ENCODE measurements at places on chromosomes 1 and 21.

DNA sequence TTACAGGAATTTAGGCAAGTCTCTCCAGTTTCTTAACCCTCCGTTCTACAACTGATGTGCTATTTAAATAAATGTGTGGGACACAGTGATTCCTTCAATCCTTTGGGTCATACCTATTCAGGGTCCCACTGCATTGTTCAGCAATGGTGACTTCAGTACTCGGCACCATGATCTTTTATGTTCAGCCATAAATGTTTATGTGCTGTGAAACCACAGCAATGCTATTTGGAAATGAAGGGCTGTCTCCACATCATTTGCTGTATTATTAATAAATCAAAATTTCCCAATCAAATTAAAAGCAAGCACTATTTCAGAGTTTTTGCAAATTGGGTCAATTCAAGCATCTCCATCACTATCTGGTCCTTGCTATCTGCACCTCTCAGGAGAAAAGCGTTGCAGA lies 84.8 kb downstream of the NR5A2 start:
- no peak for DNase-seq

GRCh38 chr1:86733340-86733739 lies 29.0 kb downstream of the SH3GLB1 start:
- DNase-seq: no peak

- no peak for DNase-seq
These were observed 2.9 kb upstream of the CAMK1G start for GRCh38 chr1:209580577-209580976.

- no peak for DNase-seq
These were observed 88.0 kb upstream of the SLFNL1 start for GRCh38 chr1:41109310-41110197.

- DNase-seq: no peak
These were observed 29.8 kb downstream of the MAPKAPK2 start for GRCh38 chr1:206714331-206715058.

- DNase-seq: no peak
These were observed 828.5 kb upstream of the ADAMTS5 start for GRCh38 chr21:27795418-27795817.

DNA sequence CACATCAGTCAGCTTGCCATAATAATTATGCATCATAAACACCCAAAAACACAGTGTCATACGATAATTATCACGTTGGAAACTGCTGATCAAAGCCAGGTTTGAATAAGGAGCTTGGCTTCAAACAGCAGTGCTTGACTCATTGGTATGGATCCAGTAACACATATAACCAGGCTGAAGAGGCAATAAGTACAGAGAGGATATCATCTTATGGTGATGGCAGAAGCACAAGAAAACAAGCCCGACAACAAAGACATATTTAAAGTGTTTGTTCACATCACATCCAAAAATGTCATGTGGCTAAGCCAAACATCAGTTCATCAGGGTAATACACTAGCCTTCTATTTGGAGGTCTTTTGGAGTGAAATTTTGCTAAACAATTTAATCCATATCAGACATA lies 389.7 kb downstream of the NCAM2 start:
- DNase-seq: no peak

GRCh38 chr21:46152927-46153246 lies 2.5 kb downstream of the FTCD start:
- DNase-seq: no peak

GRCh38 chr1:8137481-8138244 lies 111.6 kb upstream of the ERRFI1 start:
- DNase-seq: peak; percentile 44

DNA sequence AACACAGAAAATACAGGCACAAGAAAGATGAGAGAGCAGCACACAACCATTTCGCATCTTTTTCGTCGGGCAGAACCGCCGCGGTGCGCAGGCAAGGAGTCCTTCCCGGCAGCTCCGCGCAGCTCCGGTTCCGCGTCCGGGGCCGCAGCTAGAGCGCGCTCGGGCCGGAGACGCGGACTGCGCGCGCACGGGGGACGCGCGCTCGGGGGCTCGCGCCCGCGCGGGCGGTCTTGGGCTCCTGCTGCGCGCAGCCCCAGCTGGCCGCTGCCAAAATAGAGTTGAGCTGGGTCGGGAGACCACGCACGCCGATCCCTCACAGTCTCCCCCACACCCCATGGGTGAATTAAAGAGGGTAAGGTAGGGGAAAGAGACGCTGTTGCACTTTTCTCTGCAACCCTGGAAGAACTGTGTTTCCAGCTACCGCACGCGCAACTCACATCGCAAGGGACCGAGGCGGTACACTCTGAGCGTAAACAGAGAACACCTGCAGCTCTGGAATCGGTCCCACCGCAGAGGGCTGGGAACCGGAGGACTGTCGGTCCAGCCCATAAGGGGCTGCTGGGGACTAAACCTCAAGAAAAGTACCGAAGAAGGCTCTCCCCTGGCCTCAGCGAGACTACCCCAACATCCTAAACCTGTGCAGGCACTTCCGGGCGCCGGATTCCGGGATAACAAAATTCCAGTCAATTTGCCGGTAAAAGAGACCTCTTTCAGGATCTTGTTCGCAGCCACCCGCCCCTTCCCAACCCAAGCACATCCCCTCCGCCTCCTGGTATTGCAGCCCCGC lies 1.7 kb downstream of the NR5A2 start:
- no peak for DNase-seq

DNA sequence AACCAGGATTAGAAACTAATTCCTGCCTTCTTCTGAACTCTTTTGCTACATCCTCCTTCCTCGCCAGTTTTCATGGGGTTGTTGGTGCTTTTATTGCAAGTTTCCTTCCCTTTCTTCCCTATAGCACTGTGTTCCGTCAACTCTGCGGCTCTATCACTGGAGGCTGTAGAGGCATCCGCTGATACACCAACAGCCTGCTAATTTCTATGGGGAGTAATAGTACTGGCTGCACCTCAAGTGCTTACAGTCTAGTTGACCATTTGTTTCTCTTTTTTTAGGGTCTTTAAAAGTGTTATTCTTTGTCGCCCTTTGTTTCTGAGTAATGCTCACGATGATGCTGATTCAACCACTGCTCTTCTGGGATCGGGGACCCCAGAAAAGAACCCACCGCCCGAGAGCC lies 746 bp downstream of the MIS18A start:
- DNase-seq: no peak

DNA sequence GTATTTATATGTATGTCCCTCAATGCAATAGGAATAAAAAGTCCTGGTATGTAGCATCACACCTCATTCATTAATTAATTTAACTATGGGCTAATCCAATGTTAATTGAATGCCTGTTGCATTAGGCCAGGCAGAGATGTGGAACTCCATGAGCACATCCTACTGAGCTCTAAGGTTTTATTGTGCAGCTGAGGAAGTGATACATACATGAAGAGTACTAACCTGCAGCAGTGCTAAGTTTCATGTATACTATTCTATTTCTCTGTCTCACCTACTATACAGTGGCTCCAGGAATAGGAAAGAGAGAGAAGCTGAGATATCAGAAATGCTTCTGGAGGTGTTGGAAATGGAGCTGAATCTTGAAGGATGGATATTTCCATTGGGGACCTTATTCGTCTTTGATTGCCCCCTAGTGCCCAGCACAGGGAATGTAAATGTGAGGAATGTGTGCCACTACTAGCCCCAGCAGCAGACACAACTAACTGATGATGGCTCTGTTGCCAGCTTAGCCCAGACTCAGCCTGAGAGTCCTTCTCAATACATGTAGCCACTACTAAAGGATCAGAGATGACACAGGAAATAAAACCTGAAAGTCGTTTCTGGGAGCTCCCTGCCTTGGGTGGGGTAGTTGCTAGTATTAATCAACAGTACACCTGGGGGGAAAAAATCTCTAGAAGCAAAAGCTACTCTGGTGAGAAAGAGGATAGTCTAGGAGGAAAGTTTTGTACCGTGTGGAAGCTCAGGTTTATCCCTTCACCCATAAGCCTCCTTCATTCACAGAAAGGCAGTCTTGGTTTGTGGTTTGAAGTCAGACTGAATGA lies 173.3 kb upstream of the FOXD3 start:
- DNase-seq: no peak

- no peak for DNase-seq
These were observed 38.2 kb upstream of the TSPAN2 start for GRCh38 chr1:115127539-115127938.

DNA sequence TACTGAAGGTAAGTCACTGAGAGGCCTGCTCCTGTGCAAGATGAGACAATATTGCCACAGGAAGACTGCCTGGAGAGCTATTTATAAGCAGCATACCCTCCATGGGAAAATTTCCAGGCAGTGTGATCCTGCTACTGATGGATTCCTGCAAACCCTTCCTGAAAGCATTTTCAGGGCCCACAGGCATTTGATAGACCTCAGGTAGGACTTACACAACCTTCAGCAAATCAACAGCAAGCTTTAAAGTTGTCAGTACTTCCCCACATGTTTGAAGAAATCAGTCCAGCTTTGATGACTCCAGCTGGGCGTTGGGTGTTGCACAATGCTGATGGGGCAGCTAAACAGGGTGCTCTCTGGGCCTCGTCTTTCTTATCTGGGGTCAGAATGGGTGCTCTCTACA lies 108.8 kb downstream of the PLXNA2 start:
- DNase-seq: no peak

DNA sequence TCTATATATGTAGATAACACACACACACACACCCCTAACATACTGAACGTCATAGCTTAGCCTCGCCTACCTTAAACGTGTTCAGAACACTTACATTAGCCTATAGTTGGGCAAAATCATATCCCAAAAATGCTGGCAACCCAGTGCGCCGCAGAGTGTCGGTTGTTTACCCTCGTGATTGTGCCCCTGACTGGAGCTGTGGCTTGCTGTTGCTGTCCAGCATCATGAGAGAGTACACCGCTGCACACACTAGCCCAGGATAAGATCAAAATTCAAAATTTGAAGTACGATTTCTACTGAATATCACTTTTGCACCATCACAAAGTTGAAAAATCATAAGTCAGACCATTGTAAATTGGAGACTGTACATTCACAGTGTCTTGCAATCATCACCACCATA lies 73.1 kb upstream of the COG2 start:
- DNase-seq: no peak

GRCh38 chr1:207890136-207890738 lies 20.7 kb downstream of the CD34 start:
- DNase-seq: peak; percentile 76

DNA sequence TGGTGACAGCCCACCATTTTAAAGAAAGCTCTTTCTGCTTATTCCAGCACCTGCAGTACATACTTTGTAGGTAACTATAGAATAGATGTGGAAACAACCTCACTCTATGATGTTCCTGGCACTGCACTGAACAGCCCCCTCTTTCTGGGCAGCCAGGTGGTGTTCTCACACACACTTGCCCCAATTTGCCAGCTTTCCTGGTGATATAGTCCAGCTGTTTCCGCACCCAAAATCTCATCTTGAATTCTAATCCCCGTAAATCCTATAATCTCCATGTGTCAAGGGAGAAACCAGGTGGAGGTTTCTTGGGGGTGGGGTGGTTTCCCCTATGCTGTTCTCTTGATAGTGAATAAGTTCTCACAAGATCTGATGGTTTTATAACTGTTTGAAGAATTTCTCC lies 102.2 kb downstream of the FCRL5 start:
- DNase-seq: no peak

DNA sequence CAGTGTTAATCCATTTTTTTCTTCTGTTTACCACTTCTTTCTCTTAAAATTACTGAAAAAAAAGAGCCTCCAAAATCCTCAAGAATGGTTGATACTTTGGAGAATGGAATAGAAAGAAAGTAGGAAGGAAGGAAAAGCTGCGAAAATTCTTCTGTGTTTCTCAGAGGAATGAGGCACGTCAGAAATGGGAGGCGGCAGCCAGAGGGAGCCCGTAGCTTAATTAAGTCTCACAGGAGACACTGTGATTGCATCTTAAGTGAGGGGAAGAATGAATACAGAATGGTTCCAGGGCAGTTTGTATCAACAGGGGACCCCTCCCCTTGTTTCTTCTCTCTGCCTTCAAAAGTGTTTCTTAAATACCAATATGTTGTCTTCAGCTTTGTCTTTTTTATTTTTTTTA lies 1099.5 kb downstream of the PLA2G4A start:
- no peak for DNase-seq

- DNase-seq: no peak
These were observed 345.5 kb downstream of the SMYD3 start for GRCh38 chr1:246161626-246162025.

DNA sequence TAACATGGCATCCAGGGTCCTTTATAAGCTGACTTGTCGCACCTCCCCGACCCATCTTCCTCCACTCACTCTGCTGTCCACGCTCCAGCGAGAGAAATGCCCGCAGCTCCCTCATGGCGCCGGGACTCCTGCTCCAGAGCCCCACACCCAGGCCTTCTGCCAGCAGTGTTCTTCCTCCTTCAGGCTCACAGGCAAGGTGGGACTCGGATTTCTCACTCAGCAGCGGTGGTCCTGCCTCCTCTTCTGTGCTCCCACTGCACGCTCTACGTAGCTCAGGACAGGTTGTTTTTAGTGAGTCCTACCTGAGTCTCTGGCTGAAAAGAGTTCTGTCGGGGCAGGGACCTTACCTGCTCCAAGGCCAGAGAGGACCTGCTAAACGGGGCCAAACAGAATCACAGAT lies 11.2 kb downstream of the THEMIS2 start:
- DNase-seq: no peak

DNA sequence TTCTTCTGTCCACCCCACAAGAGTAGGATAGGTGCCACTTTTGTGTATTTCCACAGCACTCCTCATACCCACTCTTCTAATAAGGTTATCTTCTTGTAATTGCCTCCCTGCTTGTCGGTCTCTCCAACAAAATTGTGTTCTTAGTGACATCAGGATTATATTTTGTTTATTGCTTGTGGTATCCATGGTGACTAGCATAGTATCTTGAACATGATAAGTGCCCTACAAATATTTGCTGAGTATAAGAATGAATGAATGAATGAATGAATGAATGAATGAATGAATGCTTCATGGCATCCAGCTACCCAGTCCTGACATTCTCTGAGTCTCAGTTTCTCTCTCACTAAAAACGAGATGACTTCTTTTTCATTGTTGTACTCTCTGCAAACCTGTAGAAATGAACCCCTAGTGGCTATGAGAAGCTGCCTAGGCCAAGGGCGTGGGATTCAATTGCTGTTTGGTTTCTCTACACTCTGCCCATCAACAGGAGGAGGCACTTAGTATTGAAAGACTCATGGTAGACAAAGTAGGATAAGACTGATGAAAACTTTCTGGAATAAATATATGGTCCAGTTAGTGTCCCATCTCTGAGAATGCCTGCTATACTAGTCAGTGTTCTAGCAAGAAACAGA lies 121.0 kb downstream of the TMEM53 start:
- DNase-seq: no peak

- DNase-seq: no peak
These were observed 155.8 kb upstream of the ADAMTS5 start for GRCh38 chr21:27122686-27123085.

DNA sequence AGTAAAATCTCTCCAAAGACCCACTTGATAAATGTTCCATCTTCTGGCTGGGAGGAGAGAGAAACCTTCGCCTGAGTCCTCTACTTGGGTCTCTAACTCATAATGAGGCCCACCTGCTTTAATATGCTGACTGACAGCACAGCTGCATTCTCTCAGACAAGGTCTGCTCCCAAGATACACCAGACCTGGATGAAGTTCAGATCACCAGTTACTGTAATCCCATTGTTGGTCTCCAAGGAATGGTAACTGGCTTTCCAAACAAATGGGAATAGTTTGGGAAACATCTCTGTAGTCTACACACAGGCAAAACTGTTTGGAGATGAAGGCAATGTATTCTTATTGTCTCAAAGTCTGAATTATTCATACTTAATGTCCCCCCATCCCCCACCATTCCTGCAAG lies 27.9 kb upstream of the COL24A1 start:
- DNase-seq: peak; percentile 8
